ENCODE measurements at places on chromosomes 6 and 20.

DNA sequence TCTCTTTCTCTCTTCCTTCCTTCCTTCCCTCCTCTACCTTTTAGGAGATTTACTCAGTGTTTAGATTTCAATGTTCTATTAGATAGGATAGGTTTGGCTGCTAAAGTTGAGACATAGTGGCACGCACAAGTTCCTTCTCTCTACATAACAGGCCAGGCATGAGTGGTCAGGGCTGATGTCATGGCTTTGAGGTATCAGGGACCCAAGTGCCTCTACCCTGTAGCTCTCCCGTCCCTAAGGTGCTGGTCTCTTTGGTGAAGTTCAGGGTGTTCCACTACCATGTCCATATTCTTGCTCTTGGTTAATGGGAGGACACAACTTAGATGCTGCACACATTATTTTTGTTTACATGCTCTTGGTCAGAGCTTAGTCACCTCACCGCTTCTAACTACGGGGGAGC lies 245.3 kb downstream of the QKI start:
- DNase-seq = no peak

GRCh38 chr6:107330168-107330567 lies 129.2 kb downstream of the PDSS2 start:
- DNase-seq = no peak

- no peak for DNase-seq
Observed at GRCh38 chr6:133432021-133432989, 191.1 kb downstream of the EYA4 start.

GRCh38 chr6:105894556-105894955 lies 191.6 kb upstream of the PRDM1 start:
- DNase-seq = no peak

DNA sequence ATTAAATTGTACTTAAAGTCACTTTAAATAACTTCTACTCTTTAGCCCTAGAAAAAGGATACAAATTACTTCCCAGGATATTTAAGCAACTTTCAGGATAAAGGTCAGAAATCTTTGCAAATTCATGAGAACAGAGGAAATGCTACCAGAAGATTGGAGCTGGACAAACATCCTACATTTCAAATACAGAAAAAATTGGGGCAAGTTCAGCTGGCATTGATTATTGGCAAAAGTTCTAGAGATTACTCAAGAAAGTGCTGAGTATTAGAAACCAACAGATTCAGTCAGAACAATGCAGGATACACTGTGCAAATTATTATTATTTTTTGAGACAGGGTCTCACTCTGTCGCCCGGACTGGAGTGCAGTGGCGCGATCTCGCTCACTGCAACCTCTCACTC lies 6.0 kb downstream of the SLC22A23 start:
- no peak for DNase-seq

- DNase-seq = no peak
Observed at GRCh38 chr6:166596776-166597507, 10.5 kb upstream of the RAMACL start.

DNA sequence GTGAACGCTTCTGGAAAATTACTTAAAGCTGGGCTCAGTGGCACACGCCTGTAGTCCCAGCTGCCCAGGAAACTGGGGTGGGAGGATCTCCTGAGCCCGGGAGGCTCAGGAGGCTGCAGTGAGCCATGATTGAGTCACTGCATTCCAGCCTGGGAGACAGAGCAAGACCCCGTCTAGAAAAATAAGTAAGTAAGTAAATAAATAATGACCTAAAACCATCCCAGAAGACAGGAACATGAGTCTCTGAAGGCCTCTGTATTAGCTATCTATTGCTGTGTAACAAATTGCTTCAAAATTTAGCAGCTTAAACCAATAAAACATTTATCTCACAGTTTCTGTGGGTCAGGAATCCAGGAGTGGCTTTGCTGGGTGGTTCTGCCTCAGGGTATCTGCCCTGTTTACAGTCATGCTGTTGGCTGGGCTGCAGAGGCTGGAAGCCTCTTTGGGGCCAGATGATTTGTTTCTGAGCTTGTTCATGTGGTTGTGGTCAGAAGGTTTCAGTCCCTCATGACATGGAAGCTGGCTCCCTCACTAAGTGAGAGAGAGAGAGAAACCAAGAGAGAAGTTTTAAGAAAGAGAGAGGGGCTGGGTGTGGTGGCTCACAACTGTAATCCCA lies 48.4 kb upstream of the NCOA3 start:
- DNase-seq = no peak

DNA sequence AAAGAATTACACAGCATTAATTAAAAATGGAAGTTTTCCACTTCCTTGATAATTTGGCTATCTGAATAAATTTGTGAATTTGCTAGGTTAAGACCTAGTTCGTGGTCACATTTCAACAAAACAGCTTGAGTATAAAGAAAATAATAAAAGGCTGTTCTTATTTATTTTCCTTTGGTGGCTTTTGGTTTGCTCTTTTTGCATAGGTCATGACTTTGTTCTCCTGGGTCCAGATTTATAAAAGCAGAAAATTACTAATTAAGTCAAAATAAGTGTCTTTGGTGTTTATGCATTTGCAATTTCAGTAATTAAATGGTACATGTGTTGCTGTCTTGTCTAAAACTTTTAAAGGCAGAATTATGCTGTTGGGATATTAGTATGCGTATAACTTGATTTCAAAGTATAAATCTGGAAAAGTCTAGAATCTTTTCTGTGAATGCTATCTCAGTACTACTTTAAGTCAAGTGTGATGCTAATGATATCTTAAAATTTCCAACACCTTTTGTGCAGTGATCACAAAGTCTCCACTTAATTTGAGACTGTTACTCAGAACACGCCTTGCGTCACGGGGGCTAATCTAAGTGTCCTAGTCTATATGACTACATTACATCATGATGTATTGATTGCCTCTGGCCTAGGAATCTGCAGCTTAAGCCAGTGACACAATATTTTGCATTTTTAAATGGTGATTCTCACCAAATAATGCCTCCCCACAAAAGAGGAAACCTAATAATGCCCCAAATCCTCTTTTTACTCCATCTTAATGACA lies 41.0 kb downstream of the GNAS start:
- peak; percentile 50 for DNase-seq

DNA sequence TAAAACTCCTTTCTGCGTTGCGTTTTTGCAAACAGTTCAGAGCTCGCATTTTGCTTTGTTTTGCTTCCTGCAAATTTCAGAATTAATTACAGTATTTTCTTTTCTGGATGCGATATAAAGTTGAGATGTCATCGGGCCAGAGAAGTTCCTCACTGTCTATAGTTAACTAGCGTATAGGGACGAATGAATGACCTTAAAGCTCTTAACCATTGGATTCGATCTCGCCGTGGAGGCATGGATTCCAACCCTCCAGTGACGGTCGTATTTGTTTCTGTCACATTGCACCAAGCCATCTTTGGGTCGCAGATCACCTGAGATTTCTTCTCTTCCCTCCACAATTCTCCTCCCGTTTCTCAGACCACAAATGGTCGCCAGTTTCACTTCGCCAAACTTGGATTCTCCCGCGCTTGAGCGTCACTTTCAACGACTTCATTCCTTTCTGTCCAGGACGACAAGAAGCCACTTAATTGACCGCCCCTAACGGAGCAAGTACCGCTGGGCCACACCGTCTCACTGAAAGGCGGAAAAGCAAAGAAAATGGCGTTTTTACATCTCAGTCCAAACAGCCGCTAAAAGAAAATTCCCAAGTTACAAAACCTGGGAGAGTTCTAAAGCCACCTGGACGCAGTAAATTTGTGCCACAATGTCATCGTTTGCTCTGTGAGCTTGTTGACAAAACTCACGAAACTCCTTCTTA lies 85.3 kb upstream of the ZNF184 start:
- no peak for DNase-seq

DNA sequence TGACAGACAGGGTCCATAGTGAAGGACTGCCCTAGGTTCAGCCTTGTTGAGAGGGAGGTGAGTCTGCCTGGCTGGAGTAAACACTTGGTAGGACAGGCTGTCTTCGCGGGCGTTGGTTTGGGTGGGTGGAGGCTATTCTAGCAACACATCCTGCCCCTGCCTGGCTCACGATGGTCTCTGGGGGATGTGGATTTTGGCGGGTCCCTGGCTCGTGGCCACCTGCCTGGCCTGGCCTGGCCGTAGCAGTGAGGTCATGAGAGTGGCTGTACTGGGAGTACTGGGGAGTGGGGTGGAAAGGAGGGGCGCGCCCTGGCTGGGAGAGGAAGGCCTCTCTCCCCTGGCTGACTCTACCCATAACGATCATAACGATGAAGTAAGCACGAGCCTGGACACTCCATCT lies 30.2 kb upstream of the MRPS18A start:
- DNase-seq = no peak

DNA sequence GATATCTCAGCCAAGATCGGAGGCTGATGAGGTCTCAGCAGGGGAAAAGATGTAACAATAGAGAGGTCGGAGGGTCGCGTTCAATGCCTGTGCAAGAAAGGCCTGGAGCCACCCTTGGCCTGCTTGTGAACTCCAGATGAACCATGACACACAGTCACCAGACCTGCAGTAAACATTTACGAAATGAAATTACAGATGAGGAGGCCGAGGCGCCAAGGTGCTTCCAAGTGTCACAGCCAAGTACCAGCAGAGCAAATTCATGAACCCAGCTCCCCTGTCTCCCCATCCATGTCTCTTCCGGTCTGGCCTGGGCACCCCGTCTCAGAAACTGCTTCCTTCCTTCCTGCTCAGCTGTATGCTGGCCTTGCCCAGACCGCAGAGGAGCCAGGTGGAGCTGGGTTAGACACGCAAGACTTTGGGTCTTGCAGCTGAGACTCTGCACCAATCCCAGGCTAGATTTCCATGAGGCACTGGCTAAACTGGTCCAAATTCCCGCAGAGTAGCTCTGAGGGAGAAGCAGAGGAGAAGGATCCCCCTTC lies 48.1 kb downstream of the CHMP4B start:
- peak; percentile 37 for DNase-seq

Measured in CD8-positive, alpha-beta T cell (primary cell).